ENCODE measurements at places on chromosomes 16 and 17.
A peak's percentile ranks its signal among the peaks of the same experiment; 100 is the strongest.

DNA sequence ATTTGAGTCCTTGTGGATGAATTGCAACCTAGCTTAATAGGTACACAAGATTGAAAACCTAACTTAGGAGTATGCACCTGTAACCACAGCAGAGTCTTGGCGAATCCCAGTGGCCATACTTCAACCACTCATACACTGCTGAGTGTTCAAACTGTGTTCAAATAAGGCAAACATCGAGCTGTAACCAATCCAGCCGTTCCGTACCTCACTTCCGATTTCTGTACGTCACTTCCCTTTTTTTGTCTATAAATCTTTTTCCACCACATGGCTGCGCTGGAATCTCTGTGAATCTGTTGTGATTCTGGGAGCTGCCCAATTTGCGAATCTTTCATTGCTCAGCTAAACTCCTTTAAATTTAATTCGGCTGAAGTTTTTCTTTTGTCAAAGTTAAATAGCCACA lies 190.6 kb downstream of the MAF start:
- DNase-seq = no peak

DNA sequence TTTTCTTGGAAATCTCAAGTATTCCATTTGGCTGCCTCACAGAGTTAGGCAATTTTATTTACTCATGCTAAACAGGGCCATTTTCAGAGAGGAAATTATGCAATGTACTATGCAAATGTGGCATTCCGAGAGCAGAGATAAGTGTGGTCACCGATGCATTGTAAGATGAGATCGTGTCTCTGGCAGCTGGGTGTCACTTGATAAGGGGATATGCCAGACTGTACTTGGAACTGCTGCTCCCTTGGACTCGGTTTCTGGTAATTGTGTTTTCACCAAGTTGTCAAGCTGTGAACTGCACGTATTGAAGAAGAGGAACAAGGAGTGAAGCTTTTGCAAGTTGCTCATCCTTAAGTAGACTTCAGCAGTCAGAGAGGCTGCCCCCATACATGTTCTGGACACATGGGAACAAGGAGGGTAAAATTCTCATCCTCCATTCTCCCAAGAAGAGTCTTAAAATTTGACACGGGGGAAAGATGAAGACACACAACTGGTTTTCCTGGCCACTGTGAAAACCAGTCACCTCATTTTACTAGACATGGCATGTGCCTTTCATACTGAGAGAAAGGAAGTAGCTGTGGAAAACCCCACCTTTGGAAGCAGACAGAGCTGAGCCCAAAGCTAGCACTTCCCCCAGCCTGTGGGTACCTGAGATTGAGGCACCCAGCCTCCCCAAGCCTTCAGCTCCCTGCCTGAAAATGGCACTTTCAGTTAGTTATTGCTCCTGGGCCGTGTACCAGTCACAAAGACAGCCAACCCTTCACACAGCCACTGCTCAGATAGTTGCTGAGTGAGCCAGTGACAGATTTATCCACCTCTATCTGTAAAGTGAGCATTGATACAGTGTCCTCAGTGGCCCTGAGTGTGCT lies 150.7 kb downstream of the SOCS1 start:
- DNase-seq = peak; percentile 19

GRCh38 chr17:31758646-31759045 lies 100.4 kb downstream of the COPRS start:
- DNase-seq = no peak

GRCh38 chr16:49472598-49472997 lies 99.0 kb downstream of the C16orf78 start:
- no peak for DNase-seq

DNA sequence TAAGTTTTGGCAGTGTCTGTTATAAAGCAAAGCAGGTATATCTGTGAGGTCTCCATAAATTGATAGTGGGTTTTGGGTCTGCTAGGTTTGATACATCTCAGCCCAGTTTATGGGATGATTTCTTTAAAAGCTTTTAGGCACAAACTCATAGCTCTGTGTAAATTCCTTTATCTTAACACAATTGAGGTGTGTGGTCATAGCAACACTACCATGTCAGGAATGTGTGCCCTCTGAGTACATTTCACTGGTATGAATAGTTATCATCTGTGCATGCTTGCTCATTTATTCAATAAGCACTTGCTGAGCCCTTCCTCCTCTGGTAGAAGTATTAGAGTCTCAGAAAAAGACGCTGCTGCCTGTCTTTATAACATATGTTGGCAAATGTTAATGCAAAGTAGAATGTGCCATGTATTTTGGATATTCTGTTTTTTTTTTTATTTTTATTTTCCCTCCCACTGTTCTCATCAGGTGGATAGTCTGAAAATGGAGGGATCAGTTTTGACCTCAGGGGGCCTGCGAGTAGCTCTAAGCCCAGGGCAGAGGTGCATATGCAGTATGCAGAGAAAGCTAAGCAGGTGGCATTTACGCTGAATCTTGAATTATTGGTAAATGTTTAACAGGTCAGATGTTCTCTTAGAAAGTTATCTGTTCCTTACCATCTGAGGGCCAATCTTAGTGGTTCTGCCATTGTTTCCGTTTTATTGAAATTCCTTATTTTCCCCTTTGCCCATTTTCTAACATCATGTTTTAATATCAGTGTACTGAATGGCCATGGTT lies 90.7 kb downstream of the WNT3 start:
- DNase-seq = no peak

DNA sequence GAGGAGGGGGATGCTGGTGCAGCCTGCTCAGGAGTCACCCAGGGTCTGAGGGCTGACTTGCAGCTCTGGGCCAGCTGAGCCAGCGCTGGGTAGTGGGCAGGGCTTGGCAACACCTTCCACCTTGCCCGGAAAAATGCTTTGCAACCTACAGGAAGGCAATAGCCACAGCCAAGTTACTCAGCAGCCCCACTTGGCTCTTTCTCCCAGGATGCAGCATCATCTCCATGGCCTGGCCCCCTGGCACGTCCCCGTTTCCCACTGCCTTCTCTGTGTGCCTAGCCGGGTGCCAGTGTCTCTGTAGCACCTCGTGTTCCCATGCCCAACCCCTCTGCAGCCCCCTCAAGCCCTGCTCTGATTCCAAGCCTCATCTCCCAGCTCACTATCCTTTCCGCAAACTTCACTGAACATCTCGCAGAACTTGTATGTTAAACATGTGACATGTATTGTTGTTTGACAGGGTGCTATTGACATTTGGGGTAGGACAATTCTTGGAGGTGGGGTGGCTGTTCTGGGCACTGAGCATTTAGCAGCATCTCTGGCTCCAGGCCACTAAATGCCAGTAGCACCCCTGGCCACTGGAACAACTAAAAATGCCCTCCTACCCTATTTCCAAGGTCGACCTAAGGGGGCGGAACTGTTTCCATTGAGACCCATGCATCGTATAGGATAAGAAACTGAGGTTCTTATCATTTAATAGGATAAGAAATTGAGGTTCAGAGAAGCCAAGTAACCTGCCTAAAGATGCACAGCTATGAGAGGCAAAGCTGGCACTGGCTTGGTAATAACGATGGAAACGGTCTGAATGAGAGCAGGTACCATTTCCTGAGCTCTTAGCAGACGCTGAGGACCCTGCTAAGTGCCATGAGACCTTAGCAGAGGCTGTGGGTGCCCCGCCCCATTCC lies 12.2 kb downstream of the DEXI start:
- no peak for DNase-seq
